ENCODE measurements at places on chromosomes 4 and X.

DNA sequence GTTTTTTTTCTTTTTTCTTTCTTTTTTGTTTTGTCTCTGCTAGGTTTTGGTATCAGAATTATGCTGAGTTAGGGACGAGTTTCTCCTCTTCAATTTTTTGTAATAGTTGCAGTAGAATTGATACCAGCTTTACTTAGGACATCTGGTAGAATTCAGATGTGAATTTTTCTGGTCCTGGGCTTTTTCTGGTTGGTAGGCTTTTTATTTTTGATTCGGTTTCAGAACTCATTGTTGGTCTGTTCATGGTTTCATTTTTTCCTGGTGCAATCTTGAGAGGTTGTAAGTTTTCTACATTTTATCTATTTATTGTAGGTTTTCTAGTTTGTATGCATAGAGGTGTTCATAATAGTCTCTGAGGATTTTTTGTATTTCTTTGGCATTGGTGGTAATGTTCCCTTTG lies 498.1 kb upstream of the CPEB2 start:
- DNase-seq = no peak

DNA sequence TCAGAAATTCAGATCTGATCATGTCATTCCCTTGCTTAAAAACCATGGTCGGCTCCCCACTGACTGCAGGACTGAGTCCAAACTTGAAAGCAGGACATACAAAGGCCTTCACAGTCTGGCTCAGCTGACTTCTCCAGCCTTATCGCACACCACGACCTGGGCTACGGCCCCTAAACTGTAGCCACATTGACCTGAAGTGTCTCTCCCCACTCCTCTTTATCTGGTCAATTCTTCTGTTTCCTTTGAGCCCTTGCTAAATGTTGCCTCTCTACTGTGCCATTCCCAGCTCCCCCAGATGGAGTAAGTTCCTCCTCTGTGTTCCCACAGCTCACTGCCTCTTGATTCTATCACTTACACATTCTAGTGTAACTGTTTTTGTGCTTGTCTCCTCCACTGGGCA lies 60.5 kb upstream of the CITED1 start:
- DNase-seq = no peak

- no peak for DNase-seq
Observed at GRCh38 chr4:87915621-87916020, 59.9 kb upstream of the SPP1 start.

DNA sequence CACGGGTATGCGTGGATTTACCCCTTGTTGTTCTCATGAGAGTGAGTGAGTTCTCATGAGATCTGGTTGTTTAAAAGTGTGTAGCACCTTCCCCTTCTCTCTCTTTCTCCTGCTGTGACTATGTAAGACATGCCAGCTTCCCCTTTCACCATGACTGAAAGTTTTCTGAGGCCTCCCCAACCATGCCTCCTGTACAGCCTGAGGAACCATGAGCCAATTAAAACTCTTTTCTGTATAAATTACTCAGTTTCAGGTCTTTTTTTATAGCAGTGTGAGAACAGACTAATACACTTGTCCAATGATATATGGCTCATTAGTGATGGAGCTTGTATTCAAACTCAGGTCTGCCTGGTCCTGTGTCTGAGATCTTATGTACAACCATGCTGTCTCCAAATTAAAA lies 28.5 kb upstream of the RTL3 start:
- DNase-seq = no peak

DNA sequence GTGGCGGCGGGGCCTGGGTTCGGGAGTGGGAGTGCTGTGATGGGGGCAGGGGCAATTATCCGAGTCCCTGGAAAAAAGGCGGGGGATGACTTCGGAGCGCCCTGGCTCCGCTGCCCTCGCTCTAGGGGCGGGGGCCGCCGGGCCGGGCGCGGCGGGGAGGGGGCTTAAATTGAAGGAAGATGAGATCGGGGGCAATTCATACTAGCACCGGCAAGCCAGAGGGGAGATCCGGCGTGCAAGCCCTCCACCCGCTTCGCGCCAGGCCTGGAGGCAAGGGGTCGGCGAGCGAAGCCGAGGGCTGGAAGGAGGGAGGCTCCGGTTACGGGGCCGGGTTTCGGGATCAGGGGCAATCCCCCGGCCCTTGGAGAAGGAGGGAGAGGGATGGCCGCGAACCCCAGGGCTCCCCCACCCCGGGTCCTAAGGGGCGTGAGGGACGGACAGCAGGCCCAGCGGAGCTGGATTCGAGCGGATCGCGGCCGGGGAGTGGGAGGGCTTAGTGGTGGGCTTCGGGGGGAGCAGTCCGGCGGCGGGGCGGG lies 1.2 kb downstream of the BCORL1 start:
- no peak for DNase-seq

GRCh38 chrX:153928846-153929245 lies 2.8 kb upstream of the ARHGAP4 start:
- DNase-seq = no peak

DNA sequence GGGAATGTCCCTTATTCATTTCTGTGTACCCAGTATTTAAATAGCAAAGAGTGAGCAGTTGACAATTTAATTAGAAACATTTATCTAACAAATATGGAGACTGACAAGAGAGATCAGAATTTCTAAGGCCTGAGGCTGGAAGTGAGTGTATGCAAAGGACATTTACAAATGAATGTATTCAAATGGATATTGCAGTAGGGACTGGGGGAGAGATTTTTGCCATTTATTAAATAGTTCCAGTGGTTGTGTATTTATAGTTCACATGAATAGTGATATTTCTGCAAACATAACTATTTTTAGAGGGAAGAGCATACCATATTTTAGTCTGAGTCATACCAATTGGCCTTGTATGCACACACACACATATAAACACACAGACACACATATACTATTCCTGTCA lies 592.4 kb downstream of the GLUD2 start:
- DNase-seq = no peak

- no peak for DNase-seq
Observed at GRCh38 chr4:102449751-102450352, 51.3 kb upstream of the NFKB1 start.

GRCh38 chr4:48902266-48902665 lies 4.3 kb downstream of the OCIAD2 start:
- no peak for DNase-seq

GRCh38 chrX:56232221-56233082 lies at the start of gene KLF8:
Gene KLF8 (plus strand): TSS chrX:56232356. CDS start chrX:56233335, 979 bp downstream.
- DNase-seq = no peak

DNA sequence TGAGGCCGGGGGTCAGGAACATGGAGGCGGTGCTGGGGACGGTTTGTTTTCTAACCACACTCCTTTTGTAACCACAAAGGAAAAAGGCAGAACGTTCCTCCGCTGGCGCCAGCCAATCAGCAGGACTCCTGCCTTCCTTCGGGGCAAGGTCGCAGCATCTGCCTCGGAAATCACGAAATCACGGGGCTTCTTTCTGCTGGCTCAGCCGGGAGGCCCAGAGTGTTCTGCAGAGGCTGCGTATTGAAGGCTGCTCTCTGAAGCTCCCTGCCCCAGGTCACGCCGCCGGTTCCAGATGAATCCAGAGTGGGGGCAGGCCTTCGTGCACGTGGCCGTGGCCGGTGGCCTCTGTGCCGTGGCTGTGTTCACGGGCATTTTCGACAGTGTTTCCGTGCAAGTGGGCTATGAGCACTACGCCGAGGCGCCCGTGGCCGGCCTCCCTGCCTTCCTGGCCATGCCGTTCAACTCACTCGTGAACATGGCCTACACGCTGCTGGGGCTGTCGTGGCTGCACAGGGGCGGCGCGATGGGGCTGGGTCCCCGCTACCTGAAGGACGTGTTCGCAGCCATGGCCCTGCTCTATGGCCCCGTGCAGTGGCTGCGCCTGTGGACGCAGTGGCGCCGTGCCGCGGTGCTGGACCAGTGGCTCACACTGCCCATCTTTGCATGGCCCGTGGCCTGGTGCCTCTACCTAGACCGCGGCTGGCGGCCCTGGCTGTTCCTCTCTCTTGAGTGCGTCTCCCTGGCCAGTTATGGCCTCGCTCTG lies 9.4 kb downstream of the TMEM187 start:
- no peak for DNase-seq

DNA sequence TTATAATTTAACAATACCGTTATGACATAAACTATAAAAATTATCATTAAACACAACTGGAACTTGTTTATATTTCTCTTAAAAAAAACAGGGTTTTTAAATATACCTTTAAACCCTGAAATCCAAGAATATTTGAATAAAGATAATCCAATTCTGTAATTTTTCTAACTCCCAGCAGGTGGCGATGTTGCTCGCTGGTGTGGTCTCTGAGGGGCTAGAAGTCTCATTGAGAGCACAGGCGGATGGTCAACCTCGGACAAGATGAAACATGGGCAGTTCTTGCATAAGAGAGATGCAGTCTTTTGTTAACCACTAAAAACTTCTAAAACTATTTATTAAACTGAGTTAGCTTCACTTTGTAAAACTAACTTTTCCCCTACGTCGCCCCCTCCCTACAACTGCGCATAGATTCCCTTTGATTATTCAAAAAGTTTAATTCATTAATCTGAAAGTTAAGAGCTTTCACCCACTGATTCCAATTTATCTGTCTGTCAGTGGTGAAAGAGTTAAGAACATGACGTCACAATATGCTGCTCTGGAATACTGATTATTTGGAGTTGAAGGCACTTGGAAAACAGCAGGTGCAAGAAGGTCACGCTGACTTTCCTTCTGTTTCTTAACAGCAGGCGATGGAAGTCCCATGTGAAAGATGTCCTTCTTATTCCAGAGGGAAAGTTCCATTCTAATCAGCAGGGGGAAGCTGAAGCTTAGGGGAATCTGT lies 29.5 kb downstream of the DMP1 start:
- no peak for DNase-seq

GRCh38 chr4:150348079-150348478 lies 233.9 kb upstream of the MAB21L2 start:
- DNase-seq = no peak

DNA sequence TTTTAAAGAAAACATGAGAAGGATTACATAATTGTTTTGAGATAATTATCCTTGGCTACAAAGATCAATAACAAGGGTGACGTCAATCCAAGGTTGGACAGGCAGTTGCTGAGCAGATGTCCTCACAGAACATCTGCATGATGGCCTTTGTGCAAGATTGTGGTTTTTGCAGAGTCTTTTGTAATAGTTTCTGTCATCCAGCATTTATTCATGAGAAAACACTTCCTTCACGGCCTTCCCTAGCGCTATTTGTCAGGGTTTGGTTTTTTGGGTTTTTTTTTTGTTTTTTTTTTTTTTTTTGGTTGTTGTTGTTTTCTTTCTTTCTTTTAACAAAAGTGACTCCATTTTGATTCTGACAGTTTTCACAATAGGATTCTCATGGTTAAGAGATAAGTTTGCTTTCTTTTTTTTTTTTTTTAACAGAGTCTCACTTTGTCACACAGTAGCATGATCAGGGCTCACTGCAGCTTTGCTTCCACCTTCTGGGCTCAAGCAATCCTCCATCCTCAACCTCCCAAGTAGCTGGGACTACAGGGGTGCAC lies 31.5 kb upstream of the ELF2 start:
- no peak for DNase-seq

All from cortex of kidney (tissue), 1 donor.